Sigmoid colon (tissue), 7 donors: ENCODE measurements at places on chromosomes 3 and 15.

- DNase-seq = no peak
Measured at GRCh38 chr15:98524838-98525660, 123.3 kb upstream of the IGF1R start.

DNA sequence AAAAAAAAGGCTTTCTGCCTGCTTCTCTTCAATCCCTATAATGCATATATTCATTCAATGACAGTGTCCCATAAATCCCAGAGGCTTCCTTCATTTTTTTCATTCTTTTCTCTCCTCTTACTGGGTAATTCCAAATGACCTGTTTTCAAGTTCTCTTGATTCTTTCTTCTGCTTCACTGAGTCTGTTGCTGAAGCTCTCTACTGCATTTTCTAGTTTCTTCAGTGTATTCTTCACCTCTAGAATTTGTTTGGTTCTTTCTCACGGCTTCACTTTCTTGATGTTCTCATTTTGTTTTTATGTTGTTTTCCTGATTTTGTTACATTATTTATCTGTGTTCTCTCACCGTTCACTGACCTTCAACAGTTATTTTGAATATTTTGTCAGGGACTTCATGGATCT lies 141.6 kb downstream of the SCAPER start:
- DNase-seq = no peak

GRCh38 chr15:71136159-71136783 lies 21.0 kb downstream of the THSD4 start:
- DNase-seq = no peak

DNA sequence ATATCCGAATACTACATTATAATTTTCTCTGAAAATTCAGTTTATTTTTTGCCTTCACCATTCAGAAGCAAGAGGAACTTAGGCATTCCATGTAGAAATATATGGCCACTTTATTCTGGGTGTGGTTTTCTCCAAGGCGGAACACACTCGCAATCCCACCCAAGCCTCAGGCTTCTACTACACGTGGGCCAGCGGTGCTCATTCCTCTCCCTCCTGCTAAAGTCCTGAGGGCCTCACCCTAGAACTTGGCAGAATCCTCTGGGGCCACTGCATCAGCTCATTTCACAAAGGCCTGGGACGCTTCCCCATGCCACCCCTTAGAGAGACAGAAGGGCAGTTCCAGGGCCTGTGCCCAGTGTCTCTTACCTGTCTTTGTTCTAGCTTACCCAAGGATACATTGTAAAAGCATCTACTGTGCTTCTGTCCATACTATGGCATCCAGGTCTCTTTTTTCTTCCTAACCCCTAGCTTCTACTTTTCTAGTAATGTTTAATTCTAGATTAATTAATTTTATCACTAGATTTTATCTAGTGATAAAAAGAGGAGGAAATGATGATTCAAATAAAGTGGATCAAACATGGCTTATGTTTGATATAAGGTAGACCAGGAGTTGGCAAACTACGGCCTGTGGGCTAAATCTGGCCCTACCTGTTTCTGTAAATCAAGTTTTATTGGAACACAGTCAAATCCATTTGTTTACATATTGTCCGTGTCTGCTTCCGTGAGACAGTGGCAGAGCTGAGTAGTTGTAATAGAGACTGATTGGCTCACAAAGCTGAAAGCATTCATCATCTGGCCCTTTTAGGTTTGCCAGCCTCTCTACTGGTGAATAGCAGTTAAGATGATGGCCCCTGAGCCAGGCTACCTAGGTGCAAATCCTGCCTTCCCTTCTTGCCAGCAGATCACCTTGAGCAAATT lies 29.8 kb downstream of the LARS2 start:
- DNase-seq = no peak

DNA sequence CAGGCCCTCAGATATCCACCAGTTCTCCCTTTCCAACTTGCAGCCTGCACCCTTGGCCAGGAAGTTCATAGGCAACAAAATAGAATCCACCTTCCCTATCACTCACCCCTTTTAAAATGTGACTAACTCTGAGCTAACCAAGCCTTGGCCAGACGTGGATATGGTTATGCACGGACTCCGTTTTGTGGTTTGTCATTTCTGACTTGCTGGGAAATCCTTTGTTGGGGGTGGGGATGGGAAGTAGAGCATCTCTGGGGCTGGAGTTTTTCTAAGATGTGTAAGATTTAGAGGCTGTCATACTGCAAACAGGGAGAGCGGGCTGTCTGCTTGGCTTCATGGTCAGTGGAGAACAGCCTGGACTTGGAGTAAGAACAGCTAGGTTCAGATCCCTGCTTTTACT lies 62.6 kb downstream of the SMAD3 start:
- DNase-seq = no peak

DNA sequence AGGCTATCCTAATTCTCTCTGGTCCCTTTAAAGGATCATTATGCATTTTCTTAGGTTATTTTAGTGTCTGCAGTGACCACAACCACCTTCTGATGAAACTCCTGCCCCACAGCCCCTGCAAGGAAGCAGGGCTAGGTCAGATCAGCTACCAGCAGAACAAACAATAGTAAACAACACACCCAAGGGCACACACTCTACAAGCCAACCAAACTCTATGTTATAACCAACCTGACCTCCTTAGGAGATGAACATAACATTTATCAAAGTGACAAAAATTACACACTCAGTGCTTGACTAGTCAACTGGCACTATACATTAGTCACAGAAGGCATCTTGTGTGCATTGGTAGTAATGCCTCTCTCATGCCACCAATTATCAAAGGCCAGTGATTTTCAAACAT lies 17.3 kb downstream of the DENND6A start:
- DNase-seq = no peak

DNA sequence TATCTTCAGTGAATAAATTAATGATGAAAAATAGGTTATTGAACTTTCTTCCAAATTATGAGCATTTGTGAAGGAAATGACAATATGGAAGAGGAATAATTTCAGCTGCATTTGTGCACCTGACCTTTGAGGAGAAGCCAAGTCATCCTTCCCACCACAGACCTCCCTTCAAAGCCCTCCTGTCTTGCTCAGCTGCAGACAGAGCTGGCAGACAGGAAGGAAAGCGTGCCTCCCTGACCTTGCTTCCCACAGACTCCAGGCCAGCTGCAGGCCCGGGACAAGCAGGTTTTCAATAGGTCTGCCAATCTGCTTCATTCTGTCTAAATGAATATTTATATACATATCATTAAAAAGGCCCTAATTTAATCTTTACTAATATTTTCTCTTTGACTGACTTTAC lies 152.9 kb upstream of the RBMS3 start:
- no peak for DNase-seq

GRCh38 chr3:178709051-178709450 lies 172.8 kb downstream of the KCNMB2 start:
- no peak for DNase-seq
